Iris pigment epithelial cell (primary cell): ENCODE measurements at places on chromosomes 7 and 10.

- no peak for DNase-seq
Measured at GRCh38 chr10:114600057-114600456, 58.0 kb downstream of the ABLIM1 start.

DNA sequence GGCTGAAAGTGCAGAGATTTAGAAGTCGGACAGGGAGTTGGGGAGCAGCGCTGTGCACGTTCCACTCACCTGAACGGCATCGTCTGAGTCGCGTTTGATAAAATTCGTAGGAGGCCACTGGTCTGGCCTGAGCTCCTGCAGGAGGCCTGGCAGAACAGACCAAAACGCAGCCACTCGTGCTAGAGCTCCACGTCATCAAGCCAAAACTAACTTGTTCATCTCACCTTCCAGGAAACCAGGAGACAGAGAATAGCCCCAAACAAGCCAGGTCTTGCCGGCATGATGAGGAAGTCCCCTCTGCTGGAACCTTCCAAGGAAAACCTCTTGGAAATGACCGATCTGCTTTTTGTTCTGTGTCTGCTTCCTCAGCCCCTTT lies 43.4 kb upstream of the DNAJB6 start:
- no peak for DNase-seq

GRCh38 chr7:37988721-37989650 lies 68.5 kb downstream of the EPDR1 start:
- no peak for DNase-seq

DNA sequence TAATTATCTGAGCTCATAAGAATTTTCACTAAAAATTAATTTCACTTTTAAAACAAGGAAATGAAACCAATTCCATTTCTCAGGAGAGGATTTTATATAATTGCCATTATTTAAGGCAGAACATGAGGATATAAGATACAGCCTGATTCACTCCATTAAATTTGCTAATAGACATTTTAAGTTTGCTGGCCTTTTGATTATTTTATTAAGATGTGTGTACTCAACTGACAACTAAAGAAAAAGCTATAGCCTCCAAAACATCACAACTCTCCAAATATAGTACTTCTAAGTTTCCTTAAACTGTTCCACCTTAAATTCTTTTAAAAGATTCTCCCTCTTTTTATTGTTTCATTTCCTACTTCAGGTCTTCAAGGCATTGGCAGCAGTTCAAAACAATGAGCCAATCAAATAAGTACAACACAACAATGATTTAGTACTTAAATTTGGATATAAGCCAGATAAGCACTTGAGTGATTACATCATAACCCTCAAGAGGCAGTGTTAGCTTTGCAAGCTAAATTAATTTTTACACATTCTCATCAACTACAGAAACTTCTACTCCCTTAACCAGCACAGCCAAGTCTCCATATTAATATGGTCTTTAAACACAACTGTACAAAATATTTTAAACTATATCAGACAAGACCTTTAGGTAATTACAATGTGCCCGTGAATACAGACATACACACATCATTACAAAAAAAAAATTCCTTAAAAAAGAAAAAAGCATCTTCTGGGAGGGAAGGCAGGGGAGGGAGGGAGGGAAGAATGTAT lies 121.8 kb downstream of the KMT2C start:
- peak; percentile 96 for DNase-seq

DNA sequence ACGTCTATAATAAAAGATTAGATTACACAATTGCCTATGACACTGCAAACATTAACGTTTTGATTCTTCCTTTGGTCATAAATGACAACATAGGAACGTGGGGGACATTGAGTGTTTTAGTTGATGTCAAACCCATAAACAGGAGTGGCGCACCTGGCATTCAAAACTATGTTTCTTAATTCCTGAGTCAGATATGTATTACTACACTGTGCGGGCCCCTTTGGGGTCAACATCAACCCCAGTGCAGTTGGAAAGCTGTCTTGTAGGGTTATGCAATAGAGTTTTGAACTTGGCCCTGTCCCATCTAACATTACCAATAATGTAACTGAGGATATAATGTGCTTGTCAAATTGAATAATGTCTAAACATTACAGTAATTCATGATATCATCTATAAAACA lies 156.5 kb downstream of the CSTF2T start:
- DNase-seq = no peak

- no peak for DNase-seq
Measured at GRCh38 chr10:71771204-71771603, 2.1 kb downstream of the VSIR start.

GRCh38 chr10:16832351-16833080 lies 15.3 kb upstream of the RSU1 start:
- DNase-seq = peak; percentile 93

GRCh38 chr10:74645692-74646091 lies 180.7 kb upstream of the KAT6B start:
- no peak for DNase-seq

DNA sequence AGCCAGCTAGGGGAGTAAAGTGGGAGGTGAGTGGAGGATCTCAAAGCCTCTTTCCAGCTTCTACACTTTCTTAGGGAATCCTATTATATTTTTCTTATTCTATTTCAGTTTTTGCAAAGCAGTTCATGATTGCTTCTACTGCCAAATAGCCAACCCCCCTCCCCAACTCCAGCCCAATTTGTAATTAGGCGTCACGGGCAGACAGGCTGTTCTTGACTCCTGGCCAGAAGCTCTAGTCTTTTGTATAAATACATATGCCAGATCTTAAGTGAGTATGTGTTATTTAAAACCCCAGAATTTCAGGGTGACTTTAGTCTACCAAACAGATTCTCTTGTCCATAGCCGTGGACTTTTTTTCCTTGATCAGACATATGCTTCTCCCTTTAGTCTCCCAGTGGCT lies 255.2 kb downstream of the BUB3 start:
- no peak for DNase-seq

DNA sequence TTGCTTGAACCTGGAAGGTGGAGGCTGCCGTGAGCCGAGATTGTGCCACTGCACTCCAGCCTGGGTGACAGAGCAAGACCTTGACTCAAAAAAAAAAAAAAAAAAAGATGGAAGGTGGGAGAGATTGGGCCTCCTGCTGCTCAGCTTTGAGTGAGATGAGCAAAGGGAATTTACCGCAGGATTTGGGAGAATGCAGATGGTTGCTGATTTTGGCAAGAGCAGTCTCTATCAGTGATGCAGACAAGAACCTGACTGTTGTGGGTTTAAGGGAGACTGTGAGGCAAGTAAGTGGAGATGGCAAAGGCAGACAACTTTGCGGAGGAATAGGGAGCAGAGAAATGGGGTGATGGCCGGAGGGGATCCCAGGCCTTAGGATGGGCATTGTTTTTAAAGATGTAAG lies 1140.8 kb upstream of the AUTS2 start:
- no peak for DNase-seq

DNA sequence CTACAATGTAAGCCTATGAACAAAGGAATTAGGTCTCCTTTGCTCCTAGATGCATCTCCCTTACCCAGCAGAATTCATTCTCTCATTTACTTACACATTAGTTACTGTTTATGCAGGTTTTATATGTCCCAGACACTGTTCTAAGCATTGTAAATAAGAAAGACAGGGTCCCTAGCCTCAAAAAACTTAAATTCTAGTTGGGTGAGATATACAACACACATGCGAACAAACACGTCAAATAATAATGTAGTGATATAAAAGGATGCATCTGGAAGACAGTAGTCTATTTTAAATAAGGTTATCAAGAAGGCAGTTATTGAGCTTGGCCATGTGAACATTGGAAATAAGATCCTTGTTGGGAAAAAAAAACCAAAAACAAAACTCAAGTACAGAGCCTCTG lies 479.7 kb downstream of the DNAJB9 start:
- DNase-seq = no peak

DNA sequence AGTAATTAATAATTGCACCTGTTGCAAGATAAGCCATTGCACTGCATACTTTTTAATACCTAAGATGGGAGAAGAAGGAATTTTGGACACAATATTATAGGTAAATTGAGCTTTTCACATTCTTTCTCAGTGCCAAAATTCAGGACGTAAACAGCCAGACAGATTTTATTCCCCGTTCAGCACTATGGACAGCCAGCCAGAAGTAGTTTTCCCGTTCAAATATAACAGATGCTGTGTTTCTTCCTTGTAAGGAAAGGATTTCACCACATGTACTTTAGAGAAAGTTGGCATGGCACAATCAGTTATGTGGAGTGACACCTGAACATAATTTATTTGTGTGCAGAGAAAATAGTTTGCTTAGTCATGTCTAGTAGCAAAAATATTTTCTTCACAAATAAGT lies 34.8 kb downstream of the SEMA3E start:
- DNase-seq = no peak

- peak; percentile 14 for DNase-seq
Measured at GRCh38 chr7:149790146-149790548, 16.8 kb upstream of the ZNF467 start.
